ENCODE measurements at places on chromosomes 3 and 15.

DNA sequence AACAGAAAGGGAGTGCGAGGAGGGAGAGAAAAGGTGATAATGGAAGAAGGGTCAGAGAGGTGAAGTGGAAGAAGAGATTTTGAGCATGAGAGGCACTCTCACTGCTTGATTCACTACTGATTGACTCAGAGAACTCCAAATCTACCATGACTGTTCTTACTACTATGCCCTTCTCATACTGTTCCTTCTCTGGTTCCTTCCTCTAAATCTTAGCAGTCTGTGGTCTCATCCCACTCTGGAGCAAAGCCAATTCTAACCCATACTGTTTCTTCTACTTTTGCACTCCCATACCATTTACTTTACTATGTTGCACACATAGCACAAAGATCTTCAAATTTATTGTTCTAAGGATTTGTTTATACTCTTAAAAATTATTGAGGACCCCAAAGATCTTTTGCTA, 100.8 kb downstream of the DTWD1 start:
- DNase-seq, result no peak

- no peak for DNase-seq
Measured at GRCh38 chr3:166282931-166283330, 445.7 kb upstream of the BCHE start.

DNA sequence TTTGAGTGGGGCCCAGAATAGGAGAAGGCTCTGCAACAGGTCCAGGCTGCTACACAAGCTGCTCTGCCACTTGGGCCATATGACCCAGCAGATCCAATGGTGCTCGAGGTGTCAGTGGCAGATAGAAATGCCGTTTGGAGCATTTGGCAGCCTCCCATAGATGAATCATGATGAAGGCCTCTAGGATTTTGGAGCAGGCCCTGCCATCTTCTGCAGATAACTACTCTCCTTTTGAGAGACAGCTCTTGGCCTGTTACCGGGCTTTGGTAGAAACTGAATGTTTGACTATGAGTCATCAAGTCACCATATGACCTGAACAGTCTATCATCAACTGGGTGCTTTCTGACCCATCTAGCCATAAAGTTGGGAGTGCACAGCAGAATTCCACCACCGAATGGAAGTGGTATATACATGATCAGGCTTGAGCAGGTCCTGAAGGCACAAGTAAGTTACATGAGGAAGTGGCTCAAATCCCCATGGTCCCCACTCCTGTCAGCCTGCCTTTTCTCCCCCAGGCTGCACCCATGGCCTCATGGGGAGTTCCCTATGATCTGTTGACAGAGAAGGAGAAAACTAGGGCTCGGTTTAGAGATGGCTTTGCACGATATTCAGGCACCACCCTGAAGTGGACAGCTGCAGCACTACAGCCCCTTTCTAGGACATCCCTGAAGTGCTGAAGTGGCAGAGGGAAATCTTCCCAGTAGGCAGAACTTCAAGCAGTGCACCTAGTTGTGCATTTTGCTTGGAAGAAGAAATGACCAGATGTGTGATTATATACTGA, 971.4 kb downstream of the MCTP2 start:
- DNase-seq, result no peak

DNA sequence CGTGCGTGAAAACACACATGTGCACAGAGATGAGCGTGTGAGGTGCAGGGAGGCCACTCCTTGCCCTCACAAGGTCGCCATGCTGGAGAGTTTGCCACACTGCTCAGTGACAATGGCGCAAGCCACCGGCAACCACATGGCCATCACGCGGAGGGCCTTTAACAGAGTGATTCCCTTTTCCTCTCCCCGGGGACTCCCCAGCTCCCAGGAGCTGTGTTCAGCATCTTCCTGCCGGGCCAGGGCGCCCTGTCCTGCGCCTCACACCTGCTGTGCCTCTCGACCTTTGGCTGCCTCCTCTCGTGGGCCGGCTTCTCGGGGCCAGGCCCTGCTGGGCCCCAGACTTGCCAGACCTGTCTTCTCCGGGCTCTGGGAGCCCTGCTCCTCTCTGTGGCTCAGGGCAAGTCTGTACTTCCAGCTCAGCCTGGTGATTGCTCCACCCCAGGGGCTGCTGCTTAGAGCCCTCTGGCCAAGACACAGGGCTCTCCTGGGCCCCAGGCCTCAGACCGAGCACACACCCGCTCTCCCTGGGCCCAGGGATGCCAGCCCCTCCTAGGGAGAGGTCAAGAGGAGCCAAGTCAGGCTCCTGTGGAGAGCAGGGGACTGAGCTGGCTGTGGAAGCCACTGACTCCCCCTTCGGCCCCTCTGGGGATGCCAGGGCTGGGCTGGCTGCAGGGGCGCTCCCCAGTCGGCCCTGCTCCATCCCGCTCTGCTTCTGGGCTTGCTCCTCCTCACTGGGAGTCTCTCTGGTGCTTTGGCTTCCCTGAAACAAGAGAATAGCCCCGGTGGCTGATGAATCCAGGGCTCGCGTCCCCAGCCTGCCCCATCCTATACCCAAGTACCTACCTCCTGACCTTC, 5.6 kb downstream of the CCDC9B start:
- DNase-seq, result no peak

DNA sequence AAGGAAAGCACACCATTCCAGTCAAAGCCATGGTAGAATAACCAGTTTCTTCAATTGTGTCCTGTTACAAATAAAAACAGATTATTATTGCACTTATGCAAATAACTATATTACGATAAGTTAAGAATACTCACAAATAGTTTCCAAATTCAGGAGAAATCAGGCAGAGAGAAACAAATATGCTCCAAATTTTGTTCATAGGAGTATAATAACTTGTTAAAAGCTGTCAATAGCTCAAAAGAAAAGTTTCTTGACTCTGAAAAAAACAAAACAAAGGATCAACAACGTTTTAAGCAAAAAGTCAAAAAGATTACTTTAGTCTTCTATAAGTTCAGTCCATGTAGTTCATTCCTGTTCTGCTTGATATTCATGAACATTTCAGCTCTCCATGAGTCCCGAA, 59.7 kb upstream of the BDH1 start:
- DNase-seq, result no peak

GRCh38 chr3:188214442-188214841, 60.5 kb downstream of the LPP start:
- DNase-seq, result no peak

DNA sequence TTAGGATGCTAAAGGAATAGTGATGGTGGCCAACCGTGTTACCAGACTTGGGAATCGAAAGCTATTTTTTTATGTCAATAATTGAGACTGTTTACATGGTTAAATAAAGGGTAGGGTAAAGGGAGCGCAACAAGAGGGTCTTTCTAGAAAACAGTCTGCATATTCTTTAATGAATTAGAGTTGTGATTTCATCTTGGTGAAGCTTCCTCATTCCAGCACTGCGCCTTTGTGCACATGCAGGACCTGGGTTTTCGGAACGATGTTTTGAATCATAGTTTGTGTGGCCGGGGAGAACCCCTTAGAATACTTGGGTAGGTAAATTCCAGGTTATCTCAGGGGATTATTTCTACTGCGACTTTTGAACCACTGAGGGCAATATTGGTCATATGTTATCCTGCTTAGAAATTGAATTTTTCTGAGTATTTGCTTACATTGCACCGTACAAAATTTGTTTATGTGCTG, 1.3 kb downstream of the PIK3CA start:
- peak; percentile 39 for DNase-seq

- no peak for DNase-seq
Measured at GRCh38 chr3:63954182-63954581, 42.0 kb upstream of the SCAANT1 start.

GRCh38 chr3:185401319-185401955, 38.5 kb downstream of the MAP3K13 start:
- no peak for DNase-seq

DNA sequence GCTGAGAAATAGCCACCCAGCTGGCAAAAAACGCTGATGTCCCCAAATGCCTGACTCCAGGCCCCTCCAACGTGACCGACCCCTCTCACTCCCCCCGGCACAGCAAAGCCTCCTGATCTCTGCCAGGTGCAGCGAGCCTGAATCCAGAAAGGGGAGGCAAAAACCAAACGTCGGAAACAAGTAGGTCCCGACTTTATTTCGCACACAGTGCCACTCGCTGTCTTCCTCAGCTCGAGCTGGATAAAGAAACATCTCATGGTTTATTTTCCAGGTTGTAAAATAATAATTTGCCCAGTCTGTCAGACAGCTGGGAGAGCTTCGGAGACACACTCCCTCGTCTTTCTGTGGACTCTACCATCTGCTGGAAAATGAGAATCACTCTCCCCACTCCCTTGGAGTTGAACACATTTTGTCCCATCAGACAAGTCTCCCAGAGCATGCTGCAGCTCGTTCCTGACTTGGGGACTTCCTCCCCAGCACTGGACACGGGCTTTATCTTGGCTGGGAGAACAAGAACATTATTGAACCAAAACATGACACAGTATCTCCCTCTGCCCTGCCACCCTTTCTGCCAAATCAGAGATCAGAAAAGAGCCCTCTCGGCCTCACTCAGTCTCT, 142.8 kb downstream of the NUP210 start:
- no peak for DNase-seq

Measured in T-helper 22 cell (primary cell).